ENCODE measurements at places on chromosomes 13 and 19.

- DNase-seq = no peak
Observed at GRCh38 chr13:50359041-50359367, 343.8 kb downstream of the KCNRG start.

- DNase-seq = no peak
Observed at GRCh38 chr13:100940658-100941057, 266.1 kb upstream of the TMTC4 start.

- DNase-seq = no peak
Observed at GRCh38 chr19:13269348-13269747, 119.1 kb downstream of the IER2 start.

DNA sequence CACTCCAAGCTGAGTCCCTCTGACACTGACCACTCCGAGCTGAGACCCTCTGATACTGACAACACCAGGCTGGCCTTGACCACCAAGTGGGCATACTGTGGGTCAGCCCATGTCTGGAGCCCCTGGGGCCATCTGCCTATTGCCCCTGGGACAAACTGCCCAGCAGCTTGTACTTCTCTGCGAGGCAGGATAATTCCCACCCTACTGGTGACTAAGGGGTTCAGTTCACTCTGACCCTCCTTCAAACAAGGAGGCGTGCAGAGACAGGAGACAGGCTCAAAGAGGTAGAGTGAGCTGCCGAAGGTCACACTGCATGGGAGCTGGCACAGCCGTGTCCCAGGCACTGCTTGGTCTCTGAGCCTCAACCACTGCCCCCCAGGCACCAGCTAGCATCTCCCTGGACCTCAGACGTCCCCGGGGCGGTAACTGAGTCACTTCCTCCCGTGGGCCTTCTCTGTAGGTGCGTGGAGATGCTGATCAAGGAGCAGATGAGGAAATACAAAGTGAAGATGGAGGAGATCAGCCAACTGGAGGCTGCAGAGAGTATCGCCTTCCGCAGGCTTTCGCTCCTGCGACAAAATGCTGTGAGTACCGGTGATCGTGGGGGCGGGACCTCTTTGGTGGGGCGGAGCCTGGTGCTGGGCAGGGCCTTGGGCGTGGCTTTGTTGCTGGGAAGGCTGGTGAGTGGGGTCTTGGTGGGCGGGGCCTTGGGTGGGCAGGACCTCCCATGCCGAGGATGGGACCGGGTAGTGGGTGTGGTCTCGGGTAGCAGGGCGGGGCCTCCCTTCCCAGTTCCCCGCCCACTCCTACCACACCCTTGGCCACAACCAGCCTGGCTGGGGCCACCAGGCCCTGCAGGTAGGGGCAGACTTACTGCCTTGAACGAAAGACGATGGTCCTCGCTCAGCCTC is 5.8 kb upstream of the USE1 start:
- no peak for DNase-seq

DNA sequence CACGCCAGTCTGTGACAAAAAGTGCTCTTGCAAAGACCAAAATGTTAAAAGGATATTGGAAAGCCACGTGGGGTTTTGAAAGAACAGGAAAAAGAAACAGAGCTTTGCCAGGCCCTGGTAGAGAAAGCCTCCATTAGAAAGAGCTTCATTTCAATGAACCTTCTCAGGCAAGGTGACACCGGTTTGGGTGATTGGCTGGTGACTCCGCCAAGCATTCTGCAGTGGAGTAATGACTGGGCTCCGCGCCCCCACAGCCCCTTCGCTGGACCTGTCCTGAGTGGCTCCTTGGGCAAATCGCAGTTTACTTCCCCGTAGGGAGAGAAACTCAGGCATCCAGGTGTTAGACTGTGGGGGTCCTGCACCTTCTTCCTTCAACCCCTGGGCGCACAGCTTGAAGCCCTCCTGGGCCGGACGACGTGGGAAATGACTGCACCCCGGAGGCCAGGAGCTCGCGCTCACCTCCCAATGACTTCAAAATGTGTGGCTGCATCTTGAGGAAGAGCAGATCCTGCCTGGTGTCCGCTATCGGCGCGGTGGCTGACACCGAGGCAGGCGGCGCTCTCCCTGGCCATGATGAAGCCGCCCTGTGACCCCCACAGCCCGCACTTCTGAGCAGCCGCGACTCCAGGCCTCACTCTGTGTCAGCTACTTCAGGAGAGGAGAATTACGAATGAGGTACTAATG is 444.6 kb upstream of the SGCG start:
- no peak for DNase-seq

DNA sequence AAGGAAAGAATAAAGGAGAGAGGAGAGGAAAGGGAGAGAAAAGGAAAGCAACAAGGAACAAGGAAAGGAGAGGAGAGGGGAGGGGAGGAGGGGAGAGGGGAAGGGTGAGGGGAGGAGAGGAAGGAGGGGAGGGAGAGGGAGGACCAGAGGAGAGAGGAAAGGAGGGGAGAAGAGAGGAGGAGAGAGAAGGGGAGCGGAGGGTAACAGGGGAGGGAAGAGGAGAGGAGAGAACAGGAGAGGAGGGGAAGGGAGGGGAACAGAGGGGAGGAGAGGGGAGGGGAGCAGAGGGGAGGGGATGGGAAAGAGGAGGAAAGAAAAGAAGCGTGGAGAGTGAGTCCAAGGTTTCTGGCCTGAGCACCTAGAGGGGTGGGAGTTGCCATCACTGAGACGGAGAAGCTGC is 26.7 kb downstream of the FAAP24 start:
- no peak for DNase-seq

GRCh38 chr19:53947624-53948023 is 15.1 kb upstream of the CACNG8 start:
- DNase-seq = no peak

DNA sequence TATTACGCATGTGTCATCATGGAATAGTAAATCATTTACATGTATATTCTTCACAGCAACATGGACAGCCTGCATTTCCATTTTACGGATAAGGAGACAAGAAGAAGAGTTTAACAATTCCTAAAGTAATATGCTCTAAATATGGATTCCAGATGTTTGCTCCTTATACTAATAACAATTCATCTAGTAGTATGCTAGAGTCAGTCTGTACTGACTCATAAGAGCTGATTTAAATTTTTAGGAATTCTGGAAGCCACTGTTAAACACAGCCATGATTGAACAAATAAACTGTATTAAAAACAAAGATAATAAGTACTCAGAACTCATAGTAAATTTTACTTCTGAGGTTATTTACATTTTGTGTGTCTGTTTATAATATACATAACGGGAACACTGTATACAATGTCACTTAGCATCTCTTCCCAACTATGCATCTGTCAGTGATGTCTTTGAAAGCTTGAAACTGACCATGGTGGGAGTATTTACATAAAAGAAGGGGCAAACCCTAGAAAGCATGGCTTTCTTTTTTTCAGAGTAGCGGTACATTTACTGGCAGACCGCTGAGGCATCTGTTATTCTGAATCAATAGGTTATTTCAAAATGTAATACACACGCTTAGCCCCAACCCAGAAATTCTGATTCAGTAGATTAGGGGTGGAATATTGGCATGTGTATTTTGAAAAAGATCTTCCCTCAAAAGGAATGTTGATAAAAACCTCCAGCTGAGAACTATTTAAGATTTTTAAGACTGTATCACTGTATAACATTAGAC is 12.9 kb downstream of the ZC3H13 start:
- no peak for DNase-seq

DNA sequence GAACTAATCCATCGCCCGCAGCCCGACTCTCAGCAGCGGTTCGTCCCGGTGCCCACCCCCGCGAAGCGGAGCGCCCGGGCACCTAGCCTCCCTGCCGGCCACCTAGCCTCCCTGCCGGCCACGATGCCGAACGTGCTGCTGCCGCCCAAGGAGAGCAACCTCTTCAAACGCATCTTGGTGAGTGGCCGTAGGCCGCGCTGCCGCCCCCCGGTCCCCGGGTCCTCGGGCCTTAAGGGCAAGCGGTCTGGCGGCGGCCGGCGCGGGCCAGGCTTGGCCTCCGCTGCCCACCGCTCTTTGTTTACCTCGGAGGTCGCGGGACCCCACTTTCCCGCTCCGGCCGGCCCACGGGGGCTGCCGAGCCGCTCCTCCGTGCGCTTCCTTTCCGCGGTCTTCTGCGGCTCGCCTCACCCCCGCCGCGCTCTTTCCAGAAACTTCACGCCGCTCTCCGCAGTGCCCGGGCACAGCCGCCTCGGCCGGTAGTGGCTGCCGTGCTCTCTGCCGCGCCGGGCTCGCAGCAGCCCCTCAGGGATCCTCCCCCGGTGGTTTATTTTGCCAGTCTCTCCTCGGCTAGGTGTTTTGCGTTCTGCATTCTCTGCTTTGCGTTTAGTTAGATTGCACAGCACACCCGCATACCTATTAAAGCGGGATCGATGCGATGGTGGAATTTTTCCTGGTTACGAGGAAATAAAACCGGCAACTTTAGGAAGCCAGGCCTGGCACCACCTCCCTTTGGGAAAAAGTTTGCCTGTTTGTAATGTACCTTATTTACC is 524 bp downstream of the NAA16 start:
- DNase-seq = no peak

- no peak for DNase-seq
Observed at GRCh38 chr13:107376341-107377125, 808.6 kb upstream of the ARGLU1 start.

GRCh38 chr13:77583581-77583980 is 48.1 kb downstream of the SCEL start:
- DNase-seq = no peak

DNA sequence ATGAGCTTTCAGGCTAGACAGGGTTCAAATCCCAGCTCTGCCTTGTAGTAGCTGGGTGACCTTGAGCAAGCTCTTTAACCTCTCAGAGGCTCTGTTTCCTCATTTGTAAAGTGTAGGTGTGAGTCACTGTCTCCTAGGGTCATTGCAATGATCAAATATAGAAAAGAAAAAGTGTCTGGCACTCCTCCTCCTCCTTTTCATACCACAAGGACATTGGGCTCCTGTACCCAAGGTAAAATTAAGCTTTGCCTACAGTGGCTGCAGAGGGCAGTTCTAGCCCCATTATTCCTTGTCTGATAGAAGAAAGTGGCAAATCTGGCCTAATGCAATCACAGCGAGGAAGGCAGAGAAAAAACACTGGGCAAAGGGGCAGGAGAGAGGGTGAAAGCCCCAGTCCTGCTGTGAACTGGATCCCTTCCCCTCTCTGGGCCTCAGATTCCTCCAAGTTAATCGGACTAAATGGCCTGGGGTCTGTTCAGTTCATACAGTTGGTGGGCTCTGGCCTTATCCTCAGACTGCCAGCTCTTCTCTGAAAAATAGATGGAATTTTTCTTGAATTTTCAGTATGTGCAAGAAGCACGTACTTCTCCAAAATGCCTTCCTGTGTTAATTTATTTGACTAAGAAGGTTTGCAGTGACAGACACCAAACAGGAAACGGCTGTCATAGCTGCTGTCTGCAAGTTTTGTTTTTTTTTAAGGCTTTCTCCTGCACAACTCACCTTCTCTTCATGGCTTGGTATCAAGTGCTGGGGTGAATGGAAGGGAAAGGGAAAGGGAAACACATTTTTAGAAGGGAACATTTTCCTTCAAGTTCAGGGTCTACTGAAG is 35.3 kb downstream of the RGCC start:
- no peak for DNase-seq

Measured in NCI-H187 (cell line).